ENCODE measurements at places on chromosomes 4 and X.
A peak's percentile ranks its signal among the peaks of the same experiment; 100 is the strongest.

GRCh38 chrX:34557733-34558132 lies 99.4 kb downstream of the TMEM47 start:
- DNase-seq: no peak

DNA sequence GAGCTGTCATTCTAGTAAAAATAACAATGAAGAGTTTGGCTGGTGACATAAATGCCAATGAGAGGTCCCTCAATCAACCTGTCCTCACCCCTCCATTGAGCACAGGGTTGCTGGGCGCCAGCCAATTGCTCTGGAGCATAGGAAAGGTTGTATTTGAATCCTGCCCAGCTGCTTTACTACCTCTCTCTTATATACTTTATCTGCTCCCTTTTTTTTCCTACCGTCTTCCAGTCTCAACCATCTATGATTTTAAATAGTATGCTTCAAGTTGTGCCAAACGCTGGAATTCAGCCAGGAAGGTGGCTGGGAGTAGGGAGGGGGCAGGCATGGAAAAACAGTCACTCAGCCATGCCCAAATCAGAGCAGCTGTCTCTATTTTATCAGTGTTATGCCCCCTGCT lies 153.8 kb downstream of the NR3C2 start:
- peak; percentile 16 for DNase-seq

DNA sequence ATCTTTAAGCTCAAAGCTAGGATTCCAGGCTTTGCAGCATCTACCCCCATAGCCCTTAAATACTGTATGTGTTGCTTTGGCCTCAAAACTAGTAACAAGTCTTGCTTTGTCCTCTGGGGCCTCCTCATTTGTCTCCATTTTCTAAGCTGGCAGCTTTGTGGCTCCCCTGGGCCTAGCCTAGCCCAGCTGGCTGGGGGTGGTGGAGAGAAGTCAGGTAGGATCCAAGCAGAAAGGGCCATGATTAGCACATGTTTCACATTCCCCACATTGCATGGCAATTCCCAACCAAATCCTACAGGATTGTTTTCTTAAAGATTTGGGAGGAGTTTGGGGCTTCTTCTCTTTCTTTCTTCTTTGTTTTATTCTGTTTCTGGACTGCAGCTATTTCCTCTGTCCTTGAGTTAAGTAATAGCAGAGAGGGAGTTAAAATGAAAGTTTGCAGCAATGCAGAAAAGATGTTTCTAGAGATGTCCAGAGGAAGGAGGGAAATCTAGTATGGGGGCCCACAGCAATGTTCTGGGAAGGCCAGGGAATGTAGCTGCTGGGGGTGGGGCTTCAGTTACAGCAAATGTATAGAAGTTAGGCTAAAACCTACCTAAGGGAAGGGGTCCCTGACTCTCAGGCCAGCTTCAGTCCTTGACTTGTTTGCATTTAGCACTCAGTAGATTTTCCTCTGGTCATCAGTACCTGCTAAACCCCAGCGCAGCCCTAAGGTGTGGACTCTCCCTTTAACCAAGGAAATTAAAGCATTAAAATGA lies 92.1 kb downstream of the SHROOM4 start:
- DNase-seq: no peak

DNA sequence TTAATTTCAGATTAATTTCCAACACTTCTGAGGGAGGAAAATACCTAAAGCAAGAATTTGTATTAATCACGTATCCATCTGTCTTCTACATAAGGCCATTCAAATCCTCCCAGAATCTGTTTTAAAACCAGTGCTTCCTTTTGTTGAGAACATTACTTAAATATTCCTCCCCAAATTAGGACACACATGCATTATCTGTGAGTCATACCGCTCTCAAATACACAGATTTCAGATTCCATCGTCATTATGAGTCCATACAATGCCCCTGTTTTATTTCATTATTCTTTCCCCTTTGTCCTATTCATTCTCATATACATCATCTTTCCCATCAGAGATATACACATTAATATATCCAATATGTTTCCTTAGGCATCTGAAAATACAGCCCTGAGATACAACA lies 57.3 kb upstream of the PRSS12 start:
- DNase-seq: peak; percentile 15

- DNase-seq: no peak
Measured at GRCh38 chrX:19086102-19086772, 36.0 kb downstream of the ADGRG2 start.

GRCh38 chr4:152112887-152113286 lies 352.1 kb upstream of the GATB start:
- no peak for DNase-seq

DNA sequence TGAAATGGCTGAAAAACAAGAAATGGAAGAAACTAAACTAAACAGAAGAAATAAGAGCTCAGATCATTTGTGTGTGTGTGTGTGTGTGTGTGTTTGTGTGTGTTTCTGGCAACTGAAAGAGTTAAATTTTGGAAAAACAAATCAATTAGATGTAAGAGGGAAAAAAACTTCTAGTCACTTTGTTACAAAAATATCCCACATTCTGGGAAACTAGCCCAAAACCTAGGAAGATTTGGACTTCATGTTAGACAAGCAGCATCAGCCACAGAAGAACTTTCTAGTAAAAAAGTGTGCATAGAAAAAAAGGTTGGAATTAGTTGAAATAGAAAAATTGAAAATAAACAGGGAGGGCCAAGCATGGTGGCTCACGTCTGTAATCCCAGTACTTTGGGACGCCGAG lies 111.6 kb upstream of the PRKG2 start:
- no peak for DNase-seq

- DNase-seq: no peak
Measured at GRCh38 chr4:99161373-99162099, 17.4 kb upstream of the ADH4 start.

- DNase-seq: no peak
Measured at GRCh38 chr4:188295899-188296298, 156.7 kb downstream of the TRIML1 start.

GRCh38 chrX:19727887-19728648 lies 159.3 kb downstream of the SH3KBP1 start:
- DNase-seq: no peak

- DNase-seq: no peak
Measured at GRCh38 chr4:40842318-40842717, 92.6 kb downstream of the NSUN7 start.

GRCh38 chr4:7872264-7872771 lies 67.3 kb downstream of the AFAP1 start:
- DNase-seq: no peak

DNA sequence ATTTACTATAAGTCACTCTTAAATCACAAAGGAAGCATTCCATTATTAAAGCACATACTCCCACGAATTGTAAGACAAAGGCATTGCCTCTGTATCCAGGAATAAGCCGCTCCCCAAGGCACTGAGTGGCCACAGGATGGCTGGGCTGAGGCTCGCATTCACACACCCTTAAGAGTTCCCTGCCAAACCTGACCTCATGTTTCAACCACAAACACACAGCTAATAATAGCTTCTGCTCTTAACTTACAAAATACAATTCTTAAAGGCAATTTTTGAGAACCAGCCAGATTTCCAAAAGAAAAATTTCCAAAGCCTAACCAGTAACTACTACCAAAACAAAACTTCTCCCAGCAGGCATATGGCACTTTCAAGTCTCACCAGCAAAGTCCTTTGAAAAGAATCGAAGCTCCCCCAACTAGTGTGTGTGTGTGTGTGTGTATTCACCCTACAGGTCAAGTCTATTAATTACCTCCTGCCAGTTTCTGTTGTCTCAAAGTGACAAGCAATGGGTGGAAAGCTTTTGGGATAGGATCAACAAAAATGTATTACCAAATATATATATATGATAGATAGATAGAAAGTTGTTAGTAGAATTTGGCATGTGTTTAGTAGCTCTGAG lies 36.0 kb downstream of the ARHGAP6 start:
- DNase-seq: no peak

GRCh38 chr4:13355111-13355880 lies 128.8 kb downstream of the RAB28 start:
- no peak for DNase-seq

- no peak for DNase-seq
Measured at GRCh38 chr4:103443324-103443723, 245.2 kb upstream of the CENPE start.

- DNase-seq: no peak
Measured at GRCh38 chr4:36414248-36414647, 132.8 kb downstream of the DTHD1 start.

DNA sequence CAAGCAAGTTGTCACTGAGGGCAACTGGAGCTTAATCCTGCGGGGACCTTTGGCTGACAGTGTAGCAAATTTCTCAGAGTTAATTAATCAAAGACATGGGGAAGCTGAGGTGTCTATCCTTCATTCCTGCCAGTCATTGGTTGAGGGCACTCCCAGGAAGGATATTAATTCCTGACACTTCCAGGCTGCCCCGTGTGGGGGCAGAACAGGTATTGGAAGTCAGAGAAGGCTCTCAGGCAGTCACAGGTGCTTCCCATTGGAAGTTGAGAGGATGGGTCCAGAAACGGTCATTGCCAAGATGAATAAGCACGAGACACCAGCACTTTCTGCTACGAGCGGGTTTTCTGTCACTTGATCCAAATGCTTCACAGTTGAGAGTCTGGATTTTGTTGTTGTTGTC lies 29.1 kb upstream of the CD38 start:
- no peak for DNase-seq

DNA sequence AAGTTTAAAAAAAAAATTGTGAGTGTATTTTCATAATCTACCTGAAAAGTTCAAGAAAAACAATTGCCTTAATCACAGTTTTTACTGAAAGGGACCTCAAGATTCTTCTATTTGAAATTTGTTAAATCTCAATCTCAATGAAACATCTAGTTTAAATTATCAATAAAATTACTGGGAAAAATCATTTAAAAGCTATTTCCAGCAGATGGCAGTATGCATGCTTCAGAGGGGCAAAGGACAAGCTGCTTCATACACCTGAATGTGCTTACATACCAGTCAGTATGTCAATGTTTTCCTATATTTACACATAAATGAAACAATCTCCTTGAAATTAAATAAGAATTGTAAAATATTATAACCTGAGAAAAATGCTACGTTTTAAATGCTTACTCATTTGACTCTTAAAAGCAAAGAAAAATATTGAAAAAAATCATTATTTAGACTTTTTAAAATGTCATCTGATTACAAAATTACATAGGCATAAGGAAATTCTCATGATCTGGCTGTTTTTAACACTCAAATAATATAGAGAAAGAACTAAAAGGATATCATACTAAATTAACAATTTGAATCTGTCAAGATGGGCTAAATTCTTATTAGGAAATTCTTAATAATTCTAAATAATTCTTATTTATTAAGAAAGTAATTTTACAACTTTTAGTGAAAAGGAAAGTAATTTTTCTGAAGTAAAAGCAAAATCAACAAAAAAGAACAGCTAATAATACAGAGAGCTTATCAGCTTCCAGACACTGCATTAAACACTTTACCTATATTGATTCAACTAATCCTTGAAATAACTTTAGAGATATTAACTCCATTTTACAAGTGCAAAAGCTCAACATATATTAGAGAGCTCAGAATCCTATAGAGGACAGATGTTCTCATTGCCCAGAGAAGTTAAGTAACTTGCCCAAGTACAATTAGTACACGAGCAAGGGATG lies 242.1 kb downstream of the ADAMTS3 start:
- peak; percentile 21 for DNase-seq

GRCh38 chr4:36553029-36553428 lies 271.6 kb downstream of the DTHD1 start:
- DNase-seq: no peak

DNA sequence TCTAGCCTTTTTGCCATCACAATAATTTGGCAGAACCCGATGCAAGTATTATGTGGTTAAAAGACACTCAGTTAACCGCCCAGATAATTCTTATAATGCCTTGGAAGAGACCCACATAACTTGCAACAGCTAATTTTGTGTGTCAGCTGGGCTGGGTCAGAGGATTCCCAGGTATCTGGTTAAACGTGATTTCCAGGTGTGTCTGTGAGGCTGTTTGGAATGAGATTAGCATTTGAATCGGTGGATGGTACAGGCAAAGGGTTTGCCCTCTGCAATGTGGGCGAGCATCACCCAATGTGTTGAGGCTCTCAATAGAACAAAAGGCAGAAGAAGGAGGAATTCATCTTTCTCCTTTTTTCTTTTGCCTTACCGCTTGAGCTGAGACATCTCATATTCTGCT lies 314.2 kb upstream of the PUDP start:
- no peak for DNase-seq

GRCh38 chr4:88585917-88586316 lies 6.4 kb upstream of the HERC3 start:
- DNase-seq: no peak

GRCh38 chrX:31199056-31199839 lies 127.4 kb upstream of the FTHL17 start:
- DNase-seq: no peak

DNA sequence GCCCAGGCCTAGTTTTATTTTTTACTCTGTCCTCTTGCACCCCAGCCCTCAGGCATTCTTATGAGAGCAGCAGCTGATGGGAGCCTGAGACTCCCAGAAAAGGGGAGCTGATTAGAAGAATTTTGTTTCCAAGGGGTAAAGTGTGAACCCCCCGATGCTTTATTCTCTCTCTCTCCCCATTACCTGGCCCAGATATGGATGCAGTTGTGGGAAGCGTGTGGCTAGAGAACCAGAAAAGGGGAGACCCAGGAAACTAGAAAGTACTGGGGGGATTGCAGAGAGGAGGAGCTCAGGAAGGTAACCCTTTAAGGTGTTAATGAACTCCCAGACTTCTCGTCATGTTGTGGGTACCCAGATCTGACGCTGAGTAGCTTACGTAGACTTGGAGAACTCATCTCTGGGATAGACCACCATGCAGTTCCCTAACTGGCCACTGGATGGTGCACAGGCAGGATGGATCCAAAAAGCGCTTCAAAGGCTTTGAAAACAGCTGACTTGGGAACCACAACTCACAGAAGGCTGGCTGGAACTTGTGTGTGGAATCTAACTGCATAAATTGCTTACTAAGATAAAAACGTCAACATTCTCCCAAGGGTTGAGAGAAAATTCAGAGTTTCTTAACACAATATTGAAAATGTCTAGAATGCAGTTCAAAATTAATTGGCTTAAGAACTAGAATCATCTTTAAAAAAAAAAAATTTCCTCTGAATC lies 64.7 kb downstream of the TBC1D14 start:
- peak; percentile 87 for DNase-seq

DNA sequence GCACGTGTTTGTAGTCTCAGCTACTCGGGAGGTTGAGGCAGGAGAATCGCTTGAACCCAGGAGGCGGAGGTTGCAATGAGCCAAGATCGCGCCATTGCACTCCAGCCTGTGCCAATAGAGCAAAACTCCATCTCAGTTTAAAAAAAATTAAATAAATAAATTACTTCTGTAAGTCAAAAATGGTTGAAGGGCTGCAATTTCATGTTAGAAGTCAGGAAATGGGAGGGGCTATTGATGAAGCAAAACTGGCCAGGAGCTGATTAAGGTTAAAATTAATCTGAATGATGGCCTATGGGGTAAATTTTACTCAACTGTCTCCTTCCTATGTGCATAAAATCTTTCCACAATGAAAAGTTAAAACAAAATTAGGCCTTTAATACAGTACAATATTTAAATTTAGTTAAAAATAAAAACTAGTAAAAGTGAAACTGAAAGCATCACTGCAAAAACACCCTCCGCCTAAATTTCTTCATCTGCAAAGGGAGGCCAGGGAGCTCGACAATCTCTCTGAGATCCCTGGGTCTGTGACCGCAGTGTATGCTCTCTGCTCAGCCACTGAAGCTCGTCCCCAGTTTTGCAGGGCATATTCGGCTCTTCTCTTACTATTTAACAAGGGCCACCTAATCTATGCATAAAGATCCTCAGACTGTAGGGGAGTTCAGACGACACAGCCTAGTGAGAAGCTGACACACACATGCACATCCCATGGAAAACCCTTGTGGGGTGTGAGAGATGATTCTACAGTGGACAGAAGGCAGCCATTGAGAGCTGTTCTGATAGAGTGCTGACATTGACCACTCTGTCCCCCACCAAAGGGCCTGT lies 57.2 kb downstream of the IRF2 start:
- DNase-seq: no peak

All from SK-N-SH (cell line).